ENCODE measurements at places on chromosomes 7 and 10.

DNA sequence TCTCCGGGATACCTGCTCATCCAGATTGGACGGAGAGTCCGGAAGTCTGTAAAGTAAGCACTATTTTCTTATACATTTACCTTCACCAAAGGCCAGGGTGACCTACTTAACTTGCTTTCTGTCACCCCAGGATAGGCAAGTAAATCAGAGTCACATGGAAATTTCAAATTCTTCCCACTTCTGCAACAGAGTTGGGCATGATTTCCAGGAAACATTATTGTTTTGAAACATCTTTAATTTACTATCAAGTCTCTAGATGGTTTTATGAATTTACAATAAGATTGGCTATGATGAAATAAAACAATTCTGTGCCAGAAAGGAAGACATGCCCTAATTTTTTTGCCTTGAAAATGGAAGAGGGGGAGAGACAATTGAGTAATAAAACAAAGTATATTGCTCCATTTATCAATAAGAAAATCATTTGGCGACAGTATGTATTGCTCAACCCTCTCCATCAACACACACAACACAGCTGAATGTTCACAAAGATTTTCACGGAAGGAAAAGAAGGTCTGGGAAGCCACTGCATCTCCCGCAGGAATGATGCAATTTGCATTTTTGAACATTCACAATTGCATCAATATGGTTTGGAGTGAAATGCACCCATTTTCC lies 702.8 kb downstream of the PARD3 start:
- DNase-seq, result no peak

DNA sequence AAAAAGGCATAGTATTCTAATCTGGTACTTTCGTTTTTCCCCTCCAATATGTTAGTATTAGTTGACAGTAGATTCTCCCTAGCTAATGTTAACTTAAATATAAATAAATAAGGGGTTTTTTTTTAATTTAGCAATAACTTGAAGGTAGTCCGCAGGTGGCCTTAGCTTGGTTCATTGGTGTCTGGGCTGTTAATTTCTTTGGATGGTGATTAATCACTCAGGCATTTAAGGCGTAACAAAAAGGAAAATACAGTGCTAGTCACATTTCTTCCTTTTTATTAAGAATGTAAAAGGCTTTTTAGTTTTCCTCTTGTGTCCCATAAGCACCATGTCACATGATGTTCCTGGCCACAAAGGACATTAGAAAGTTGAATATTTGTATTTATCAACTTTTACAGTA lies 161.0 kb upstream of the POT1 start:
- no peak for DNase-seq

DNA sequence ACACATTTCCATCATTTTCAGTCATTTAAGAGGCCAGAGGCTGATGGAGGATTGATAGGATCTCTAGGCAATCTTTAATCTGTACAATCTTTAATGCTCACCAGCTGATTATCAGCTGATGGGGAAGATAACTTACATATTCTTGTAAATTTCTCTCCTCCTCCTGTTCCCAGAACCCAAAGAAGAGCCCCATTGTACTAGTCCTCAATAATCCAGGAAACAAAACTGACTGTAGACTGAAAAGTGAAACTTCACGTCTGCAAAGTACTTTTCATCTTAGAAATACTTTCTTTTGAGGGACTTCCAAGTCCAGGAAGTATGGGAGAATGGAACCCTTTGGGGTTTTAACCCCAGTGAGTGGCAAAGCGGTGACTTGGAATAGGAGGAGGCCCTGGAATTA lies 283.3 kb downstream of the FRMD4A start:
- DNase-seq, result no peak

DNA sequence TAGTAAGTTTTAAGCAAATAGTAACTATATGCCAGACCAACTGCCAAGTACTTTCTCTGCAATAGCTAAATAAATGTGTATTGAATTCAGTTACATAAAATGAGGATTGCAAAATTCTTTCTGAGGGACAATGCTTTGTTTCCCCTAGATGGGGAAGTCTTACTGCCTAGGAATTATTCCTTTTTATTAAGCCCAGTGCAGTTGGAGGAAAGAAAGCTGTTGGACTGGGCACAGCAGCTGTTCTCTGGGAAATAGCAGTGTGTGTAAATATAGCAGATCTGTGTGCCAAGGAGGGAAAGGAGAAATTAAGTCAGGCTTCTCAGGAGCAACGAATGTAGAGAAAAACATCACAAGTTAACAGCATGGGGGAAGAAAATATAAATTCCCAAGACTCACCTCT lies 77.1 kb downstream of the SEC23IP start:
- DNase-seq, result no peak

GRCh38 chr10:108787932-108788331 lies 1135.4 kb downstream of the XPNPEP1 start:
- no peak for DNase-seq

DNA sequence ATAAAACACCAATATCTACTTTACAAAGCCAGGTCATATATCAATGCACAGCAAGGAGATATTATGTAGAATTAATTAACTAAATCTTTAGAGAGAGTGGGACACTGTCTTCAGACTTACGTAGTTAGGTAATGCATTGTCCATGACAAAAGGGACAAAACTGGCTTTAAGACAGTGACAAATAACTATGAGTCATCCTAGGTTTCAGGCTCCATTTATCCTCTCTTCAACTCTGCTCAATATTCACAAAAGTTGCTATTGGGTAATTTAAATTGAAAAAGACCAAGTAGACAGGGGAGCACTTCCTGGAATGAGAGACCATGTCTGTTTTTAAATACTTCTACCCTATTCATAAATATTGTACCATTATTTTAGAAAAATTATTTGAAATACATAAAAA lies 464.5 kb downstream of the ARL4A start:
- no peak for DNase-seq

DNA sequence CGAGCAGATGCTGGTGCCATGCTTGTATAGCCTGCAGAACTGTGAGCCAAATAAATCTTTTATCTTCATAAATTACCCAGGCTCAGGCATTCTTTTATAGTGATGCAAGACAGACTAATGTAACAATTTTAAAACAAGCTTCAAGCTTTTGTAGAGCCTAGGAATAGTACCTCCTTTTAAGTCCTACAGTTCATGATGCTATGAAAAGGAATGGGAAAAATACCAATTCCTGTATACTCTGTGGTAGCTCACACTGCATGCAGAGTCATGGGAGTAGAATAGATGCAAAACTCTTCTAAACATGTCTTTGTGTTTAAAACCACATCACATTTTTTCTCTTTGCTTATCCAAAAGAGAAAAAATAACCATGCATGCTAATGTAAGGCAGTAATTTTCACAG lies 66.6 kb upstream of the WNT16 start:
- DNase-seq, result no peak

DNA sequence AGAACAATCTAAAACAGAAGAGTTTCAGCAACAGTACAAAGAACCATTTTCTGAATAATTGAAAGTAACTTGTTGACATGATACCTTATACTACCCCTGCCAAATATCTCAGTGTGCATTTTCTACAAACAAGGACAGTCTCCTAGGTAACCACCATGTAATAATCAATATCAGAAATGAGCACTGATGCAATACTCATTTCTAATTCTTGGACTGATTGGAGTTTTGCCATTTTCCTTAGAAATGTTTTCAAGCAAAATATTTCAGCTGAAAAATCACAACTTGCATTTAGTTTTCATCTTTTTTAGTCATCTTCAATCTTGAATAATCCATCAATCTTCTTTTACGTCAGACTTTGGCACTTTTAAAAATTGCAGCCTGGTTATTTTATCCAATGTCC lies 420.2 kb downstream of the CDC14C start:
- DNase-seq, result no peak

DNA sequence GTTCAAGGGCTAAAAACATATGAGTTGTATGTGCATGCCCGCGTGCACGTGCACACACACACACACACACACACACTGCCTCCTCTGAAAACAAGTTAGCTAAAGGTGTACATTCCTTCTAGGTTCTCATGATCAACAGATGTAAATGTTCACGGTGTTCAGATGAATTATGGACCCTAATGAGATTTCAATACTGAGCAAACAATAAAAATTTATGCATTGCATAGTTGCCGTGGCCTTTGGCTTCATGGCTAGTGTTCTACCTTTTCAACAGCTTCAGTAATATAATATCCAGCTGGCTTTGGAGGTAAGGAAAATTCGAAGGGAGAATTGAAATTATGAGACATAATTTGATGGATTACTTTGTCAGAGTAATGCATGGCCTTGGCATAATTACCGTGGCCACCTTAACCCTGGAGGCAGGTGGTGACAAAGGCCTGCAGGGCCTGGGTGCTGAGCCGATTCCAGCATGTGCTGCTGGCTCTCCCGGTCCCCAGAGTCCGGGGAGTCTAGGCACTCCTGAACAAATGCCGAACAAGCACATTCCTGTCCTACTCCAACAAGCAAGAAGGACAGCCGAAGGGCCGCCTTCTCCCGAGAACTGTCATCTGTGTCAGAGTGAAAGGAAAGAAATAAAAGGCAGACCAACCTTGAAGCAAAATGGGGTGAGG lies 166.6 kb upstream of the TCF7L2 start:
- no peak for DNase-seq

DNA sequence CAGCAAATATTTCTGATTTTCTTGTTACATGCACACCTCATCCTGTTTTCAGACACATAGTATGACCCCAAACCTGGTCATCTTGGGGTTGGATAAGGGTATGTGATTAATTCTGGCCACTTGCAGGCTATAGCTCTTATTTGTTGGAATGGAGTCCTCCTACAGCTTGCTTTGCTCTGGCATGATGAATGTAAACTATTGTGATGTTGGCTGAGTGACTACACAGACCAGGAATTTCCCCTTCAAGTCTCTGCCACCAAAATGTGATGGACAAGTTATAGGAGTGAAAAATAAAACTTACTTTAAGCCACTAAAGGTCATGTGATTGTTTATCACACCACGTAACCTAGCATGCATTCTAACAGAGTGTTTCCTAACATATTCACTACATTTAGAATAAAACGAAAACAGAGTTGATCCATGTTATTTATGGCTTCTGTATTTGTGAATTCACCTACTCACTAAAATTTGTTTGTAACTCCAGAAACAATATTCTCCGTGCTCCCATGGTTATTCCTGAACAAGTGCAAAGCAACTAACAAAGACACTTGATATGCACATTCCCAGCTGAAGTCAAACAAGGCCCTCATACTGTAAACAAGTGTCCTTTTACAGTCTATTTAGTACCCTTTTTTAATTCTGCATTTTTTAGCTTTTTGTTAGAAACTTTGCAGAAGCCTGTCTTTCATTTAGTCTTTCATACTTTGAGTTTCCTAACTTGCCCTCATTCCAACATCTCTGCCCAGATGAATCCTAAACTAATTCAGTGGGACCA lies 599.2 kb upstream of the PCDH15 start:
- DNase-seq, result no peak

- DNase-seq, result peak; percentile 47
These were observed at the start of gene NOD1 for GRCh38 chr7:30478349-30479201. TSS of gene NOD1 (minus strand) at chr7:30478784. CDS start at chr7:30456921, 21,863 bp downstream.

DNA sequence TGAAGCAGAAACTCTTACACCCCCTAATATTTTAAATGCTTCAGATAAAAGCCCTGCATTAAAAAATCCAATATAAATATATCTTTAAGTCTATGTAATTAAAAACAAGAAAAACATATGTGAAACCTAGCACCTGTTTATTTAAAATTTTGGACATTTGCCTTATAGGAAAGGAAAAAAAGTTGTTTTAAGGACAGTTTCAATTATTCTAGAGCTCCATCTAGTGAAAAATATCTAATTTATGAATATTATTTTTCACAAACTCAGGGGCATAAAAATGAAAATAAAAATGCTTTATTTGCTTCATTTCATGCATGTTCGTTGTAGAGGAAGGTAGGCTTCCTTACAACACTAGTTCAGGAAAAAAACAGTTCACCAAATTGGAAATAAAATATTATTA lies 26.1 kb downstream of the ENKUR start:
- DNase-seq, result no peak

DNA sequence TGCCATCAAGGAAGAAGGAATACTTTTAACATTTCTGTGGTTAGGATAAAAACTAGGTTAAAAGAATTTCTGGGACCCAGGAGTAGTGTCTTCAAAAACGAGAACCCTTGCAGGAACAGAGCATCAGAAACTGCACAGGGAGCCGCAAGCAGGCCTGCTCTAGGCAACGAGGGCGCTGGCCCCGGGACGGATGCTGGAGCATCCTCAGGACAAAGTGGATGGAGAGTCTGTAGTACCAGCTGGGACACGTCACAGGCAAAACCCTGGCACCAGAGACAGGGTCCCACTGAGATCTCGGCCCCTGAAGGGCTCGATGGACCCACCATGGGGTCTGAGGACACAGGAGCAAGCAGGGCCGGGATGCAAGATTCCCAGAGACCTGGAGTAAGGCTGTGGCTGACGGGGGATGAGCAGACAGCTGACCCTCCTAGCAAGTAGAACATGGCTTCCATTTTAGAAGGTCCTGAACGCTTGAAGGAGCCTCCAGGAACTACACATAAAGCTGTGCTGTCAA lies 106.6 kb downstream of the GALNT11 start:
- no peak for DNase-seq

DNA sequence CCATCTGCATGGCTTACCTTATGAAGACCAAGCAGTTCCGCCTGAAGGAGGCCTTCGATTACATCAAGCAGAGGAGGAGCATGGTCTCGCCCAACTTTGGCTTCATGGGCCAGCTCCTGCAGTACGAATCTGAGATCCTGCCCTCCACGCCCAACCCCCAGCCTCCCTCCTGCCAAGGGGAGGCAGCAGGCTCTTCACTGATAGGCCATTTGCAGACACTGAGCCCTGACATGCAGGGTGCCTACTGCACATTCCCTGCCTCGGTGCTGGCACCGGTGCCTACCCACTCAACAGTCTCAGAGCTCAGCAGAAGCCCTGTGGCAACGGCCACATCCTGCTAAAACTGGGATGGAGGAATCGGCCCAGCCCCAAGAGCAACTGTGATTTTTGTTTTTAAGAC lies 12.4 kb downstream of the DUSP5 start:
- no peak for DNase-seq

DNA sequence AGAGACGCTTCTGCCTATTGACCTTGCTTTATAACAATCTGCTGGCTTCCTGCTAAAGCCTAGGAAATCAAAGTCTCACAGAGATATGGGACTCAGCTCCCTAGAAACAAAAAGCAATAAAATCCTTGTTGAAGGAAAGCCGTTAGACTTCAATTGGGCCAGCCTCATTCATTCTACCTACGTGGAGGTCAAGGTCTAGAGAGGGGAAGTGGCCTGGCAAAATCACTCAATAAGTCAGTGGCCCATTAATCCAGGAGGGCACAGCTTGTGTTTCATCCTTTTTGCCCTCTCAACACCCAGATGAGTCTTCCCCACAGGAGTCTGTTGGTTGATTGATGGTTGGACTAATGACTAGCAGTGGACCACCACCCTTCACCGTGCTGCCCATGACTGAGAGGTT lies 40.5 kb upstream of the ACSL5 start:
- DNase-seq, result no peak

- no peak for DNase-seq
These were observed 77.9 kb downstream of the GSAP start for GRCh38 chr7:77338260-77338659.
